NCI-H1417 (cell line): ENCODE measurements at places on chromosomes 2 and 18.

DNA sequence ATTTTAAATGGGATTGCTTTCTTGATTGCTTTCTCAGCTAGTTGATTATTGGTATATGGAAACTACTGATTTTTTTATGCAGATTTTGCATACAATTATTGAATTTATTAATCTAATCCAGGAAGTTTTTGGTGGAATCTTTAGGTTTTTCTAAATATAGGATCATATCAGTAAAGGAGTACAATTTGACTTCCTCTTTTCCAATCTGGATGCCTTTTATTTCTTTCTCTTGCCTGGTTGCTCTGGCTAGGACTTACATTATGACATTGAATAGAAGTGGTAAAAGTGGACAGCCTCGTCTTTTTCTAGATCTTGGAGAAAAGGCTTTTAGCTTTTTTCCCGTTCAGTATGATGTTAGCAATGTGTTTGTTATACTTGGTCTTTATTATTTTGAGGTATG, 51.3 kb downstream of the OTX1 start:
- no peak for DNase-seq

- no peak for DNase-seq
These were observed 533.0 kb downstream of the PLCL1 start for GRCh38 chr2:198337368-198337767.

DNA sequence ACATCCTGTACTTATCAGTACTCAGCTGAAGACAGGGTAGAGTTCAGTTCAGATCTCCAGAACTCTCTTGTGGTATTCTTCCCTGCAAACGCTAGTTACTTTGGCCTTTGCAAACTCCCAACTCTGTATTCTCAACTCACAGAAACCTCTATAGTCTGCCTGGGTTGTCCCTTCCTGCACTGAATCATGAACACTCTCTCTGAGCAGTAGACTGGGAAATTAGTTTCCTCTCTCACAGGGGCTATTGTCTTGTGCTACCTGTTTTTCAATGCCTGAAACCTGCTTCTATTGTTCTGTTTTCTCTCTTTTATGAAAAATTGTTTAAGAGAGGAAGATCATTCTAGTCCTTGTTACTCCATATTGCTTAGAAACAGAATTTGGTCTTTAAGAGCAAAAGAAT, 134.7 kb downstream of the VIT start:
- DNase-seq = no peak

DNA sequence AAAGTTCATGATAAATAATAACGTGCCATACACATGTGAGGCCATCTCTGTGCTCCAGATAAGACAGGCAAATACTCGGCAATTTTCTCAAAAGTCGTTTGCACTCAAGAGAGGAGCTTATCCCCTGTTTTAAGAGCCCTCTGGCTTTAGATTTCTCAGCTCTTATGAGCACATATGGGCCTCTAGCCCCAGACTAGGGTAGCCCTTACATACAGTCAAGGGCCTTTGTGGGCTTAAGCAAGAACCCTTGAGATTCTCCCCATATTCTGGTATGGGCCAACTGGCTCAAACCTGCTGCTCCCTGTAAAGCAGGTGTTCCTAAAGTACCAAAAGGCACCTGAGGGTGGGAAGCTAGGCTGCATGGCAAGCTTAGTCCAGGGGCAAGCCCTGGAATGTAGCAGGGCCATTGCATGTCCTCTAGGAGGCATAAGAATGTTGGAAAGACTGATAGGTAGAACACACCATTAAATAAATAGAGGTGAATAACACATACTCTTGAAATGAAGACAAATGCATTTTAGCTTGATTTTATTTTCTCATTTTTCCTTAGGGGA, 66.1 kb downstream of the FASTKD2 start:
- peak; percentile 68 for DNase-seq

- no peak for DNase-seq
These were observed 63.3 kb downstream of the LIPG start for GRCh38 chr18:49625021-49625691.
